Mammary epithelial cell (primary cell): ENCODE measurements at places on chromosomes 7 and 10. TPM values are rescaled to one million over a fixed set of nuclear protein-coding genes. Genes with fewer than 3 reads are reported as not detected.

The AGMO gene
- not detected in 2 replicates for total RNA-seq

DNA sequence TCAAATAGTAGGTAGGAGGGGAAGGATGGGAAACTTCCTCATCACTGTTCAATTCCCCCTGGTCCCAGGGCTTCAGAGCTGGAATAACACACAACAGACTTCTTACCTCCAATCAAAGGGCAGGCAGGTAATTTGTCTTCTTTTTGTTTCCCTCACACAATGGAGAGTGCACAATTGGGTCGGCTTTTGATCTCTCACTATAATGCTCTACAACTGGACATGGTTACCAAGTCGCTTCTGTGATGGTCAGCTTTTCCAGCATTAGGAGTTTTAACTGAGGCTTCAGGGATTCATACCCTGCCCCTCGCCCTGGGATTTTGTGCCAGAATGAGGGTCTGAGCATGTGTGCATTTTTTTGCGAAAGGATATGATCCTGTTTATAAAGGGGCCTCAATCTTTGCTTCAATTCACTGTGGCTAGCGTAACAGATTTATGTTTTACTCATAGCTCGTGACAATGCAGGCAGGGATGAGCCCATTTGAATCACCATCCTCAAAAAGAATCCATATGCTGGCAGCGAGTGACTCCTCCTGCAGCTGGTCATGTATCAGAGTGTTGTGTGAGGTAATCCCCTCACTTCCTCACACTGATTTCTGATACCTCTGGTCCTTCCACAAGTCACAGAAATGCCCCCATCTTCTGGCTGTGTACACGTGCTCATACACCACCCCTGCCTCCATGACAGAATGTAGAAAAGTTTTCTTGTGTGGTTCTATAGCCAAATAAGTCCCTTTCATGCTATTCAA is 189.6 kb downstream of the CTTNBP2 start:
- DNase-seq, result no peak

DNA sequence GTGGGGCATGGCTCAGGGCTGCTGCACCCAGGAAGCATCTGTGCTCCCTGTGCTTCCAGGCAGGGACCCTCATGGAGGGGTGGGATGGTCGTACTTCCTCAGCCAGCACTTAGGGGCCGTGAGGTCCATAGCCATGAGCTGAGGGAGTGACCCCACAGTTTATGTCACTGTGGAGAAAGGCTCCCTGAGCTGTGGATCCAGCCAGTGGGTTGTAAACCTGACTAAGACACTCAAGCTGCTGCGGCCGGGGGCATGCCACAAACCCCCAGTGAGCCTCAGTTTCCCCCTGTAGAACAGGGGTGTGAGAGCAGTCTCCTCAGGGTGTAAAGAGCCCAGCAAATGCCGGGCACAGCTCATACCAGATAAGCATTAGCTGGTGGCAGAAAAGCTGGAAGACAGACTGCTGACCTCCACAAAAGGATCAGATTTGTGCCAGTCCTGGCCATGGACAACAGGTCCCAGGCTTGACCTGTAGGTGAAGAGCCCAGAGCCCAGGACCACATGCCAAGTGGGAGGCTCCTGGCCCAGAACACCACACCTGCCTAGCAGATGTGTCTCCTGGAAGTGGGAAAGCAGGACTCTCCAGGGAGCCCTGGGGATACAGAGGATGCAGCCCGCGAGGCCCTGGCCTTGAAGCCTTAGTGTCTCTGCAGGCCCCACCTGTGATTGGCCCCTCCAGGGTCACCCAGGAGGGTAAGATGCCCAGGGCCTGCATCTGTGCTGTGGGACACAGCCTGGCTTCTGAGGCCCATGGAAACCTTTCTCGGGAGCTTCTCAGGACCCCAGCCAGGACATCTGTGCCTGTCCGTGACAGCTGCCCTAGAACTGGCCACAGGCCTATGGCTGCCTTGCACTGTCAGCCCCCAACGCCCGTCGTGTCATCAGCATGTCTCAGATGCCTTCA is 78.1 kb upstream of the RET start:
- DNase-seq, result no peak

DNA sequence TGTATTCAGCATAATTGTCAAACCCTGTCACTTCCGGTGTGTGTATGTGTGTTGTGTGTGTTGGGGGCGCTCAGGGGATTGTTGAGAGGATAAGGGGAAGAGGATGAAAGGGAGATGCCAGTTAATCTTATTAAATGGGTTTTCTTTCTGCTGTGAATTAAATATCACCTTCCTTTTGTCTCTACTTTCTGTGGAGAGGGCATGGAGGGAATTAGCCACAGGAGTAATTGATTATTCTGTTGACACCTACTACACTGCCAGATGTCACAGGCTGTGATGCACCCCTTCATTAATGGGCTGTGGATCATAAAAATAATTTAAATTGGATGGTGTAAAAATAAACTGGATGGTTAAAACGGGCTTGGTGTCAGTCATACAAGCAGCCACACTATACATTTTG is 311.9 kb downstream of the MDFIC start:
- no peak for DNase-seq

DNA sequence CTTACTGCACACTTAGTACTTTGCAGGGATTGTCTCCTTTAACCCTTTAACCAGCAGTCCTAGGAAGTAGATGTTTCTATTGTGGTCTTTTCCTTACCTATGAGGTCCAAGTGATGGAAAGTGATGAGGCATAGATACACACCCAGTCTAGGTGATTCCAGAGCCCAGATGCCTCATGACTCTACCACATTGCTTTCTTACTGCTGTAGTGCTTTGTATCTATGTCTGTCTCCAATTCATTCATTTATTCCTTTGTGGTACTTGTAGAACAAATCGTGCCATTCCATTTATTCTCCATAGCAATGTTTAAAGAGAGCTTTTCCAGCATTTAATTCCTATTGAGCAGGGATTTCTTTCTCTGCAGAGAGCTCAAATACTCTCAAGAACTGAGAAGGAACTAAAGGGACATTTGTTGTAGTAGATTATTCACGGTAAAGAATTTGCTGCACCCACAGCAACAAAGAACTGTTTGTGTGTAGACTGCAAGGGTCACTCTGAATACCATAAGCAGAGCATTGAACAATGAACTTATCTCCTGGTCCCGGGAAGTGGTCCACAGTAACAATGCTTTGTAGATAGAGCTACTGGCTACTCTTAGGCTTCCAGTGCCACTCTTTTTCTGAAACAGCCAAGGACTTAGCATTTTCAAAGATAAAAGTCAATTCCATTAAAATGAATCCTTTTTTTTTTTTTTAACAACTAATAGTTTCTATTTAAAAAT is 337.0 kb downstream of the PTEN start:
- peak; percentile 21 for DNase-seq
